ENCODE measurements at places on chromosomes 2 and 18.
A peak's percentile ranks its signal among the peaks of the same experiment; 100 is the strongest.

DNA sequence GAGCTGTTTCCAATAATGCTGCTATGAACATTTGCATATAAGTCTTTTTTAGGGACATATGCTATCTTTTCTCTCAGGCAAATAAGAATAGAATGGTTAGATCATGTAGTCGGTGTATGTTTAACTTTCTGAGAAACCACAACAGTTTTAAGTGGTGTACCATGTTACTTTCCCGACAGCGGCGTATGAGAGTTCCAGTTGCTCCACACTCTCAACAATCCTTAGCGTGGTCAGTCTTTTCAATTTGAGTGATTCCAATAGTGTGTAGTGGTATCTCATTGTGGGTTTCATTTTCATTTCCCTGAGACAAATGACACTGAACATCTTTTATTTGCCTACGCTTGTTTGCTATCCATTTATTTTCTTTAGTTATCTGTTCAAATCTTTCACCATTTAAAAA is 149.5 kb downstream of the ACOXL start:
- no peak for DNase-seq

DNA sequence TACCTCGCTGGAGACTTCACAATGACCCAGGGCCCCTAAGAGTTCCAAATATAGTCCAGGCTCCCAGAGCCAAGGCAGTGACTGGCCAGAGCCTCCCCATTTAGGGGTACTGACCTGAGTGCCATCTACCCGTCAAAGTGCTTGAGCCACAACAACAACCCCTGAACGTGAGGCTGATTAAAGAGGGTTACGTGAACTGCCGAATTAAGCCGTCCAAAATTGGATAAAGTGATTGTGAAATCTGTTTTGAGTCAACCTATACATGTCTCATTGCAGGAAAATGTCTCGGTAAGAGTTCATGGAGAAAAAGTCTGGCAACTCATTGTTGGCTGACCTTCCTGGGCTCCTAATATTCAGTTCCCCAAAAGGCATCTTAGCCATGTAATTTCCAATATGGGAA is 116.3 kb downstream of the TTC32 start:
- DNase-seq = no peak

DNA sequence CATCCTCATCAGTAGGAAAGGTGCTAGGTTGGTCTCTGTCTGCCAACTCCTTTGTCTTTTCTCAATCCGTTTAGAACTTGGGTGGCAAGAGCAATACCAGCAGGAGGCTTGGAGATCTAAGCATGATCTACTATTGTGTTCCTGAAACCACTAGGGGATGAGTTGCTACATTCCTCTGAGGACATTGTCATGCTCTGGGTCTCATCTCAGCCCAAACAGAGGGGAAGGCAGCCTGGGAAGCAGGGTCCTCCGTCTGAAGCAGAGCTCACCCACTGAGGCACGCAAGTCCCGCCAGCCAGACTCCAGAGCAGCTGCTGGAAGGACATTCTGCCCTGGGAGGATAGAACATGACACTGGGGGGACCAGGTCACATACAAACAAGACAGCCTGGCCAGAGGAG is 162.9 kb downstream of the MTCL1 start:
- DNase-seq = peak; percentile 80

DNA sequence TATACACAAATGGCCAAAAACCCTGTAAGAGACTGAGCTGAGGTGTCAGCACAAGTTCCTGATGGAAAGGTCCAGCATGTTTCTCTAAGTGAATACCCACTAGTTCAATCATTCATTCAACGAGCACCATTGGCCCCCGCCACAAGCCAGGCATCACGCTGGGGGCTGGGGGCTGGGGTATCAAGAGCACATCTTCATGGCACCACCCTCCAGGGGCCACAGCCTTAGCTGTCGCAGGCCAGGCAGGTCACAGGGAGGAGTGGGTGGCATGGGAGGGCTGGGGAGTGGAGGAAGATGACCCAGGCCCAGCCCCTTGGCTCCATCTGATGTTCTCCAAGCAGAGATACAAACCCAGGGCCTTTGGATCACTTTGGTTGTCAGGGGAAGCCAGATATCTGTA is 97.9 kb downstream of the ACKR3 start:
- DNase-seq = no peak
